ENCODE measurements at places on chromosomes 5 and 9.

- DNase-seq: no peak
Observed at GRCh38 chr5:149544028-149544420, 7.2 kb downstream of the CSNK1A1 start.

DNA sequence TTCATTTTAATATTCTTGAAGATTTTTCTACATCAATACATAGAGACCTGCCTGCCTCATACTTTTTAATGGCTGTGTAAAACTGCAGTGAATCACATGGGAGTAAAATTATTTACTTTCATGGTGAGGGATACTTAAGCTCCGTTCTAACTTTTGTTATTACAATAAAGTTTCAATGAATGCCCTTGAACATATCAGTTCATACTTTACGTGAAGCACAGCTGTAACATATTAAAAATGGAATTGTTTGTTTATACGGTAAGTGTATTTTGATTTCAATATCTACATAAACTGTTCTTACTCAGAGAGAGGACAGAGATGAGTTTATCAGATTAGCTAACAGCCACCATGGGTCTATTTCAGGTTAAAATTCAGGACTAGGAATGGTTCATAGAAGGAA lies 155.1 kb downstream of the NR3C1 start:
- DNase-seq: no peak

DNA sequence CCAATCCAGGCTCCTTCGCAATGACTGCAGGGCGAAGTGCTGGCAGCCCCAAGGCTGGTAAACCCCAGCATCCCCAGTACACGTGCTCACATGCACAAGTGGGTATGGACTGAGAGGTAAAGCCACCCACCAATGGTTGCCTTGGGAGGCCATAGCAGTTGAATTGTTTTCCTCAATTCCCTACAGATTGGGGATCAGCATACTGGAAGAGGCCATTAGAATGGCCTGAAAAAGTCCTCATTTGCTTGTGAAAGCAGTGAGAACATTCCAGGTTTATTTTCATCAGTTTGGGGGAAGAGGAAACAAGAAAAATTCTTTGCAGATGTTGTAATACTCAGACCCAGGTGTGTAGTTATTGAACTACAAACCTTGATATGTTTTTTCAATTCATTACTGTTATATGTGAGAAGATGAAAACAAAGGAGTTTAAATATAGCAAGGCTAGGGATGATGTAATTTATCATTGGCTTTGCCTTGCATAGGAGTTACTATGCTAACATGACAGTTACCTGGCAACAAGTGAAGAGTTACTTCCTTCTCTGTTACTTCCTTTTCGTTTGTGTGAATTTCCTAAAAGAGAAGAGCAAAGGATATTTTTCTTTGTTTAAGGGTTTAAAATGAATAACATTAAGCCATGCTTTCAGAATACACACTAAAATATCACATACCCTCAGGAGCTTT lies 36.4 kb downstream of the MTMR12 start:
- no peak for DNase-seq

- no peak for DNase-seq
Observed at GRCh38 chr9:118362123-118362522, 657.9 kb downstream of the TLR4 start.

- DNase-seq: no peak
Observed at GRCh38 chr5:40356248-40356647, 323.5 kb upstream of the PTGER4 start.

DNA sequence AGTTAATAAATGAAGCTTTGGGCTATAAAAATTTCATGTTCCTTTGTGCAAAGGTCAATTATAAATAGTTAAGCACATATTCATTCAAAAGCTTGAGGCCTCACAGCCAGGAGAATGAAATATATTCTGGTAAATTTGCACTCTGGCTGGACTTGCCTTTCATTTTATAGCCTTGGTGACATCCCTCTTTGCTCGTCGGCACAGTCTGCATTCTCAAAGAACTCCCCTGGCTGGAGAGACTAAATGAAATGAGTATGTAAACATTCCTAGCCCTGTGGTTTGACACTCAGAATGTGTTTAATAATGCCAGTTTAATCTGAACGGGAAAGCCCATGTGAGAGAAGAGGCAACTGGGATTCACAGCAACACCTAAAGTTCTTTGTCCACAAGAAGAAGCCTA lies 285.6 kb downstream of the BRINP1 start:
- no peak for DNase-seq

DNA sequence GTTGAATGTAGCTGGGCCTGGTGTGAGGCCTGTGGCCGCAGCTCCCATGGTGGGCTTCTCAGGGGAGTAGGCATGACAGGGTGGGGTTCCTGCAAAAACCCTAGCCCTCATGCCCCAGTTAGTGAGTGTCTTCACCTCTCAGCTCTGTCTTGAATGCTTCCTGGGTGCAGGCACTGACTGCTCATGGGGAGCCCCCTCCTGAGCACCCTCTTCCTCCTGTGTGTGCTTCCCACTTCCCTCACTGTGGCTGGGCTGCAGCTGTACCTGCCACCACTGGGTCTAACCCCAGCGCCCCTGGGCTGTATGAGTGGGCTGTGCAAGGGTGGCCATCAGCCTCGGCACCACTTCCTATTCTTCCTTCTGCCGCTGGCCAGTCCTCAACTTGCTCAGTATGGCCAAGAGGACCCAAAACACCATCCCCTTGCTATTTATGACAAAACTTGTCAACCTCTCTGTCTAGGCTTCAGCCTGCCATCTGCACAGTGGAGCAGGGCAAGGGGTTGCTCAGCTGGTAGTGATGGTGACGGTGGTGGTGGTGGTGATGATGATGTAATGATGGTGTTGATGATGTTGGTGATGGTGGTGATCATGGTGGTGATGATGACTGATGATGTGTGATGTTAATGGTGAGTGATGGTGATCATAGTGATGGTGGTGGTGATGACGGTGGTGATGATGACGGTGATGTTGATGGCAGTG lies 67.5 kb downstream of the RXRA start:
- DNase-seq: no peak

DNA sequence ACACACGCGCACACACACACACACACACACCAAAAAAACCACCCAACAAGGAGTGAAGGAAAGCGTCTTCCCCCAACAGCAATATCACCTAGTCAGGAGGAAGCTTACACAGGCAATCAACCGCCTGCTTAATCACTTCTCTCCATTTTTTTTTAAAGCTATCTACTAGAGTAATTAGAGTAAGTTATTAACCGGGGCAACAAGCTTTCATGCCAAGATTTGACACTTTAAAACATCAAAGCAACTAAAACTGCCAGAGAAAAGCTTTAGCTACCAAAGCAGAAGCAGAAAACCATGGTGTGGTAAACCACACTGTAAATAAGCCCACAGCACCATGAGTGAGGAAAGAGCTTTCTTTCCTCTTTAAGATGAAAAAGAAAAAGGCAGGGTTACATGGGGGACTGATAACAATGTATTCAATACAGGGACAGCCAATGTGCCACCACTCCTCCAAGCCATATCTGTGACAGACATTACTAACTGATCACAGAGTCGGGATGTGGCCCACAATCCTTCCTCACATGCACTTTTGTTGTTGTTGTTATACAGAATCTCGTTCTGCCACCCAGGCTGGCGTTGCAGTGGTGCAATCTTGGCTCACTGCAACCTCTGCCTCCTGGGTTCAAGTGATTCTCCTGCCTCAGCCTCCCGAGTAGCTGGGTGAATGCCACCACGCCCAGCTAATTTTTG lies 282.1 kb downstream of the CRB2 start:
- DNase-seq: no peak

- DNase-seq: no peak
Observed at GRCh38 chr5:7207979-7208378, 188.0 kb upstream of the ADCY2 start.

GRCh38 chr5:87020099-87020934 lies 247.4 kb upstream of the RASA1 start:
- no peak for DNase-seq

GRCh38 chr5:59130431-59130830 lies 547.6 kb downstream of the RAB3C start:
- DNase-seq: no peak

All from stimulated activated CD8-positive, alpha-beta memory T cell treated with anti-CD3 and anti-CD28 coated beads, Interleukin-2, amount 100 ng/mL, for 1 hour (primary cell).